ENCODE measurements at places on chromosomes 13 and 19.

DNA sequence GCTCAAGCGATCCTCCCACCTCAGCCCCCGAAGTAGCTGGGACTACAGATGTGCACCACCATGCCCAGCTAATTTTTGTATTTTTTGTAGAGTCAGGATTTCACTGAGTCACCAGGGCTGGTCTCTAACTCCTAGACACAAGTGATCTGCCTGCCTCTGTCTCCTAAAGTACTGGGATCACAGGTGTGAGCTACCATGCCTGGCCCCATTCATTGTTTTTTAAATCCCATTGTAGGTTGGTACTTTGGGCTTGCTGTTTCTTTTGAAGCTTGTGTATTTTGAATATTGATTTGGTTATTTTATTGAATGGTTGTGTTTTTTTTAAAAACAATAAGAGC lies 26.7 kb downstream of the ZMYM2 start:
- no peak for DNase-seq

DNA sequence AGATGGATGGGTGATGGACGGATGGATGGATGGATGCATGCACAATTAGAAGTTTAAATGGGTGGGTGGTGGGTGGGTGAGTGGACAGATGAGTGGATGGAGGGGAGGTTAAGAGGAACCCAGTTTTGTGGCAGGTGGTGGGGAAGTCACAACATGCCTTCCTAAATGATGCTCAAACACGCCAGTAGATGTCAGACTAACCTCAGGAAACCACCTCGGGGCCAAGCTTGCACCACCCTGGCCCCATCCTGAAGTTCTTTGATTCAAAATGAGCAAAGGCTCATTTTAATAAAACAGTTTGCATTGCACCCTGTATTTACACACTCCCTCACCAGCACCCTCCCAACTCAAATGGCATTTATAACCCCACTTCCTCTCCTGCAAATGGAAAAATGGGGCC lies 91.4 kb upstream of the CACNA1A start:
- DNase-seq, result peak; percentile 45

GRCh38 chr13:28607187-28607955 lies 51.6 kb upstream of the POMP start:
- no peak for DNase-seq

DNA sequence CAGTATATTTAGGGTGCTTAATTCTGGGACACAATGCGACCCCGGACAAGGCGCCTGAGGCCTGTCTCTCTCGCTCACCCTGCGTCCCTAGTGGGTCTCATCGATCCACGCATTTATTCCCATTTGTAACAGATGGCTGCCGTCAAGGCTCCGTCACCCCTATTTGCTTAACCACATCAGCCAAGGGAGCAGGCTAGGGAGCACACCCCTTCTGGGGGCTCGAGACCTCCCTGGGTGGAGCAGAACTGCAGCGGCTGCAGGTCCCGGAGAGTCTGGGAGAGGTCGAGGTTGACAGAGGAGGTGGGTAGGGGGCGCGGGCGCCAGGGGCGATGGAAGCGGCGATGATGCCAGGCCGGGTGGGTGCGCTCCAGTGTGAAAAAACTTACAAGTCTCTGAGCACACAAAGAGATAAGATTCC lies 507 bp downstream of the ALG5 start:
- no peak for DNase-seq

DNA sequence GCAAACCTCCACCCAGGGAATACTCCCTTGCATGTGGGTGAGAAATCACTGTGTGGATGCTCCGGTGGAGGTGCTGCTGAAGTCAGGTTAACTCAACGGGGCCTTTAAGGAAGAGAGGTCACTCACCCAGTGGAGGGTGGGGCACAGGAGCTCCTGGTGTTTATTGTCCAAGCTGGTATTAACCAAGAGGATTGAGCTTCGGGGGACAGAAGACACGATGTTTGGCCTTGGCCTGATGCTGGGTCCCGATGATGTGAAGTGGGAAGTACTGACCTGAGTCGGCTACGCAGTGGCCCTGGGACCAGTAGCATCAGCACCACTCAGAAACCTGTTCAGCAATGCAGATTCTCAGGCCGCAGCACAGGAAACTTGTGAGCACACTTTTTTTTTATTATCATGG lies 85.7 kb upstream of the WASF3 start:
- no peak for DNase-seq

DNA sequence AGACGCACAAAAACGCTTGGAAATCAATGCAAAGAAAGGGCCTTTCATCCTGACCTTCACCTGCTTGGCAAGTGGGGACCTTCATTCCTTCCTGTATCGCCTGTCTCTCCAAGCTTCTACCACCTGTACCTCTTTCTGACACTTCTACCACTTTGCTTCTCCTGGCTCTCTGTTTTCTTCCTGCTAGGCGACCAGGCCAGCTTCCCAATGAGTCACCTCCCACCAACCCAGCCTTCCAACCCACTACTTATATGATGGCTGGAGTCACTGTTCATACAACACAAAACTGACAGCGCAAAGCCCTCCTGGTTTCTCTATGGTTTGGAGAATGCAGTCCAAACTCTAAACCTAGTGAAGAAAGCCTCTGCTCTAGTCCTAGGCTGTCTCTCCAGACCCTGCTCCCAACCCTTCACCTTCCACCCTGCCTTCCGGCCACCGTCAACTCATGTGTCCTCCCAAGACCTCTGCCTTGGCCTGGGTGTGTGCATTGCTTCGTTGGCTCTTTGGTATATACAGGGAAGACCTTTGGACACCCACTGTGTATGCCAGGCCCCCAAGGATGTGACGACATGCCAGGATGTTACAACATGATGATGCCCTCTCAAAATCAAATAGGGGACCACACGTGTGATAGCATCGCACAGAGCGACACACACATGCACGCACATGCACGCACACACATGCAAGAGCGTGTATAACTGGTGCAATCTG lies 148.5 kb downstream of the STK24 start:
- no peak for DNase-seq

DNA sequence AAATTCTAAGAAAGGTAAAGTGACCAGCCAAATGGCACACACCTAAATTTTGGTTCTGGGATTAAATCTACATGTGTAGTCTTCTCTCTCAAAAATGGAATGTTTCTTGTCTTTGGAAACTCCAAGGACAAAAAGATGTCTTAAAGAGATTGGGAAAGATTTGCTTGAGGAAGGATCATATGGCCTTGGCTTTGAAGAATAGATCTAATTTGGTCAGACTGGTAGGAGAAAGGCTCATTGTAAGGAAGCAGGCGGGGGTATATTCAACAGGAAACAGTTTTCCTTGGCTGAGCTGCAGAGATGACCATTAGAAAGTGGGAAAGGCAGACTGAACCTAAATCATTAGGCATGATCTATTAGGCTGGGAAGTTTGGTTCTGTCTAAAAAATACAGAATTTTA lies 365.3 kb downstream of the DCT start:
- DNase-seq, result no peak

GRCh38 chr13:42814868-42815267 lies 33.5 kb downstream of the FAM216B start:
- no peak for DNase-seq

DNA sequence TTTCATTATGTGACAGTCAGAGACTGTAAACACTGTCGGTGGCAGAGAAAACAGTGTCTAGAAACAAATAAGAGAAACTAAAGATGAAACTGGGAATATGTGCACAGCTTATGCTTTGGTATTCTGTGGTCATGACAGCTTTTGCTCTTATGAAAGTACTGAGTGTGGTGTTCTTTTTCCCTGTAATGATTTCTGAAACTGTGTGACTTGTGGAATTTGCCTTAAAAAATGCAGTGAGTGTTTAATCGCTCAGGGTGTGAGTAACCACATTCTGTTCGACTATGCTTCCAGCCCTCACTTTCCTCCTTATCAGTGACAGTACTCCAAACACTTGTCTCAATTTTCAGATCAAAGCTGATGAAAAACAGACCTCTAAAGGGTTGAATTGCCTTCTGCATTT lies 66.9 kb upstream of the DIAPH3 start:
- DNase-seq, result no peak

DNA sequence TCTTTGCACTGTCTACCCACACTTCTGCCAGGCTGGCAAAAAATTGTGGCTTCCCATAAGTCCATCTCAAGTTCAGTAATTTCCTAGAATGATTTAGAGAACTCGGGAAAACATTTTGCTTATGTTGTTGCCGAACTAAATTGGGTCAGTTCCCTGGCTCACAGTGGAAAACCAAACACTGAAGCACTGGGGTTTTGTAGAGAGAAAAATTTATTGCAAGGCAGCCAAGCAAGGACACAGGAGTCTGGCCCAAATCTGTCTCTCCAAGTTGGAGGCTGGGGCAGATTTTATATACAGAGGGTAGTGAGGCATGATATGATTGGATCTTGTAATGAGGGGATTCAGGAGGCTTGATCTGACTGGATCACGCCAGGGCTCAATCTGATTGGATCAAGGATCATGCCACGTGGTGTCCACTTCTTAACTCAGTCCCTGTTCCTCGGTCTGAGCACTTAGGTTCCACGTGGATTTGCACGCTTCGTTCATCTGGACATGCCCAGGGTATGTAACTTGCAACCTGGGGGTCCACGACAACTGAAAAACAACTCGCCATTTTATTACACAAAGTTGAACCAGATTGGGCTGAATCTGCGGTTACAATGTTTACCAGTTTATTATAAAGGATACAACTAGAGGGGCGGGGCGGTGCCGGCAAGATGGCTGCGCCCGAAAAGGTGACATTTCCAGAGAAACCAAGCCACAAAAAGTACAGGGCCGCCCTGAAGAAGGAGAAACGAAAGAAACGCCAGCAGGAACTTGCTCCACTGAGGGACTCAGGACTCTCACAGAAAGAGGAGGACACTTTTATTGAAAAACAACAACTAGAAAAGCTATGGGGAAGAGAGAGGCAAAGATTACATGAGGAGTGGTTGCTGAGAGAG lies 7.3 kb downstream of the CD209 start:
- no peak for DNase-seq

- DNase-seq, result no peak
These were observed 3.3 kb upstream of the CEACAM7 start for GRCh38 chr19:41691268-41691970.

- DNase-seq, result peak; percentile 96
These were observed 834 bp downstream of the FBXO27 start for GRCh38 chr19:39031368-39032062.

DNA sequence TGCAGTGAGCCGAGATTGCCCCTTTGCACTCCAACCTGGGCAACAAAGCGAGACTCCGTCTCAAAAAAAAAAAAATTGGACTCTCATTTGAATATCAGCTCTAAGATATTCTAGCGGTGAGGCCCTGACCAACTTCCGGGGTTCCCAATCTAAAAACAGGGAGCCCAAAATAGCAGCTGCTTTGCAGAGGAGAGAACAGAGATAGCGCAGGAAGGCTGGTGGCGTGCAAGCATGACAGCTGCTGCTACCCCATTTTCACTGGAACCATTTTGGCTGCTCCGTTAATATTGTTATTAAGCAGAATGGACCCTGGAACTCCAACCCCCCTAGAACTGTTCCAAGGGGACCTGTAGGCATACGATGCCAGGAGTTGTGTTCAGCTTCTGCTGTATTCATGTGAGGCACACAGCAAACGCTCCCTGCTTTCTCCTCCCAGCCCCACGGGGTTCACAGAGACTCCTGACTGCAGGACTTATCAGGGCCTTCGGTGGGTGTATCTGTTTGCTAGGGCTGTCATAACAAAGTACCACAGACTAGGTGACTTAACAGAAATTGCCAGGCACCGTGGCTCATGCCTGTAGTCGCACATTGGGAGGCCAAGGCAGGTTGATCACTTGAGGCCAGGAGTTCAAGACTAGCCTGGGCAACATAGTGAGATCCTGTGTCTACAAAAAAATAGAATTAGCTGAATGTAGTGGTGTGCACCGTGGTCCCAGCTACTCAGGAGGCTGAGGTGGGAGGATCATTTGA lies 11.5 kb downstream of the STXBP2 start:
- DNase-seq, result no peak

GRCh38 chr13:35163674-35164073 lies 221.6 kb downstream of the NBEA start:
- DNase-seq, result no peak

DNA sequence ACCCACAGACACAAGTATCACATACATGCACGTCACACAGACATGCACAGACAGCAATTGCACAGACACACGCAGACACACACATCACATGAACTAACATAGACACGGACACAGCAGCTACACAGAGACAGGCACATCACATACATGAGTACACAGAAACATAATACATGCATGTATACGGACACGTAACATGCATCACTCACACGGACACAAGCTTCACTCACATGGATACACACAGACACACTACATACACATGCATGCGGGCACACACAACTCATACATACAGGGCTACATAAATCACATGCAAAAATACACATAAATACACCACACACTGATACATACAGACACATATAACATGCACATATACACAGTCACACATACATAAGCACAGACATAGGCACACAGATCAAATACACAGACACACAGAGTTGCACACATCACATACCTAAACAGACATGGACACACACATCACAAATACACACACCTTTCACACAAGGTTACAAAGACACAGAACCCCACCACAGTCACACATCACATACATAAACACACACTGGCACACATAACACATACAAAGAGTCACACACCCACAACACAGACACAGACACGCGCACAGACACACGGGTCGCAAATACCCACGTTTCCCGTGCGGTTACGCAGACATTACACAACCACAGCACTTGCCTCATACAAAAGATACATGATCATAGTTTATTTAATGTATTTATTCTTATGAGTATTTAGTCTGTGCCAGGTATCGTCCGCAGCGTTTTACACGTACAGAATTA lies 1.1 kb upstream of the LMTK3 start:
- DNase-seq, result no peak

- DNase-seq, result no peak
These were observed 52.3 kb downstream of the CRTC1 start for GRCh38 chr19:18735752-18736151.

DNA sequence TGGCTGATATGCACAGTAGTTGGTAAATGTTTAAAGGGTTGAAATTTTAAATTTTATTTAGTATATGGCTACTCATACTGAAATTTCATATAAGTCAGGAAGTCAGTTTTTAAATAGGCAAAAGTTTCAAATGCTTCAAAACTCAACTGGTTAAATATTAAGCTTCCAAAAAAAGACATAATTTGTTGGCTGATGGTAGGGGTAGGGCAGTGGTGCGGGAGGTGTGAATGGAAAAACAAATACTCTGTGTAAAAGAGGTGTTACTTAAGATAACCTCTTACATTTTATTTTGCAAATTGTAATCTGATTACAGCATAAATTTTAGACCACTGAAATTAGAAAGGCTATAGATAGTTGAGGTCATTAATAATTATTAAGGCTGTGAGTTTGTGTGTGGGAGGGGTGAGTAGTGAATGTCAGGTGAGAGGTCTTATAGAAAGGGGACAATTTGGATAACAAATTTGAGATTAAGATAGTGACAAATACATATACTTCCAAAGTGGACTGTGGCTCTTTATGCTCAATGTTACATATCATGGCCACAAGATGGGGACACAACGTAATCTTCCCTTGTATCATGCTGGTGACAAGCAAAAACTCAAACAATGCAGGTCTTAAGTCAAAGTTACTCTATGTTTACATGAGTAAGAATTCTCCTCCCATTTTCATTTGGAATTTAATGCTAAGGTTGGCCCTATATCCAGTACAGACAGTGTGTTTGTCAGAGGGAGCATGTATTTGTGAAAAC lies 36.6 kb upstream of the OXGR1 start:
- peak; percentile 50 for DNase-seq

Data from SW 1271 (cell line).